ENCODE measurements at places on chromosomes 3 and 15.

- no peak for DNase-seq
Measured at GRCh38 chr3:112020674-112021085, 13.9 kb upstream of the TMPRSS7 start.

DNA sequence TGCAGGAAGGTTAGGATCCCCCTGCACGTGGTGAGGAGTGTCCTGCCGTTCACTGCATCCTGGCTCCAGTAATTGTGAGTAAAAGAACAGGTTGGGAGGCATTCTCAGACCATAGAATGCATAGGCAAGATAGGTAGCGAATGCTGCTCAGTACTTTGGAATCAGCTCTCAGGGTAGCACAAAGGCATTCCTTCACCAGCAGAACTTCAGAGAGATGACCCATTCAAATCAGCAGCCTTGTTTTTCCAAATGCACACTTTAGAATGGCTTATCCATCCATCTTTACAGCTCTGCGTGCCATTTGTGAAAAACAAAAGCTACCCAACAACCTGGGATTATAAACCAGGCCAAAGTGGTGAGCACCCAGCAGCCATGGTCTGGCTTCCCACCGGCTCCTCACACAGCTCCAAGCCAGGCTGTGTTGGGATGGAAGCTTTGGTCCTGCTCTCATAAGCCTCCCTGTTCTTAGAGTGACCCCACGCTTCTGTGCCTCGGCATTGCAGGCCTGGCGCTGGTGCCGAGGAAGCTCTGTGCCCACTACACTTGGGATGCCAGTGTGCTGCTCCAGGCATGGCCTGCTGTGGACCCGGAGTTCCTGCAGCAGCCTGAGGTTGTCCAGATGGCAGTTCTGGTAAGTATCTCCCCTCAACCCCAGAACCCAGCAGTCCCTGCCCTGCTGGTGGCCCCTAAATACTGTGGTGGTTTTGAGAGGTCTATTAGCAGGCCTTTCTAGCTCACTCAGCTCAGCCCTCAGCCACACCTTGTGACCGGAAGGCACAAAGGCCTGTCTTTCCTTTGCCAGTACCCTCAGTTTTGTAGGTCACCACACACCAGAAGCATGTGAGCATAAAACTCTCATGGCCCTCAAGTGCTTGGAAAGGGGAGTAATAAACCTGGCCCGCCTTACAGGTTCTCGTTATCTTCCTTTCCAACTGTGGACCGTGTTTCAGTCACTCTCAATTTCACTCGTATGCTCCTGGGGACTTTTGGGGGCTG is 52.9 kb upstream of the LIMD1 start:
- no peak for DNase-seq

DNA sequence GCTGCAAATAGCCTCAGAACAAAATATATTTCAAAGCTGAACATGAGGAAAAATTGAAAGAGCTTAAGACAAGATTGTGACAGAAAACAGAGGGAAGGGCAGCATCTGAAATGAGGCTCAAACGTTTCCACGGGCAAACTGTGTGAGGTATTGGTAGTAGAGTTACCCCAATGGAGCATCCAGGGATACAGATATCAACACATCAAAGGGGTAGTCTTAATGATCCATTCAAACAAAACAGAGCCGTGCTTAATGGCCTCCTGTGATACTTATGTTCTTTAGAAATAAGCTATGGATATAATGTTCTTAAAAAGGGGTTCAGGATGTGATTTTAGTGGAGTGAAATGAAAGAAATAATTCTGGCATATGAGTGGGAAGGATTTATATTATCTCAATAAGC is 430.3 kb upstream of the PDZRN3 start:
- no peak for DNase-seq

- peak; percentile 52 for DNase-seq
Measured at GRCh38 chr3:149340310-149340933, 7.0 kb upstream of the TM4SF18 start.

DNA sequence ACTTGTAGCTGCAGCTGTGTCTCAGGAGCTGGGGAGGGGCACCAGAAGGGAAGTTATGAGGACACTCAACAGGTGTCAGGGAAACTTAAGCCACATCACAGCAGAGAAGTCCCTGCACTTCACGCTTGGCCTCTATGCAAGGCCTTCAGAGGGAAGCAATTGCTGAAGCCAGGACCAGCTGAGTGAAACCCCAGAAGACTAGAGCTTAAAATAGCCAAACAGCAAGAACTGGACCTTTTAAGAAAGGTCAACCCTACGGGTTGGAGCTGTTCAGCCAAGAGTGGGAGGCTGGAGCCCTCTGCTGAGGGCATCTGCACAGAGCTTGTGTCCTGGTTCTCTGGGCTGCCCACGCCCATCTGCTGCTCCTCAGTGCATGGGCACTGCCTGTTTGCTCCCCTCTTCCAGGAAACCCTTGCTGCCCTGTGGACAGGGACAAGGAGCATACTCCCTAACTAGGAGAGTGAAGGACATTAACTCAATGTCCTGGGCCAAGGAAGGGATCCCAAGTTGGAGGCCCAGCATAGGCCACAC is 3.9 kb upstream of the GRAMD2A start:
- no peak for DNase-seq

- no peak for DNase-seq
Measured at GRCh38 chr15:27806396-27806795, 292.7 kb downstream of the OCA2 start.

DNA sequence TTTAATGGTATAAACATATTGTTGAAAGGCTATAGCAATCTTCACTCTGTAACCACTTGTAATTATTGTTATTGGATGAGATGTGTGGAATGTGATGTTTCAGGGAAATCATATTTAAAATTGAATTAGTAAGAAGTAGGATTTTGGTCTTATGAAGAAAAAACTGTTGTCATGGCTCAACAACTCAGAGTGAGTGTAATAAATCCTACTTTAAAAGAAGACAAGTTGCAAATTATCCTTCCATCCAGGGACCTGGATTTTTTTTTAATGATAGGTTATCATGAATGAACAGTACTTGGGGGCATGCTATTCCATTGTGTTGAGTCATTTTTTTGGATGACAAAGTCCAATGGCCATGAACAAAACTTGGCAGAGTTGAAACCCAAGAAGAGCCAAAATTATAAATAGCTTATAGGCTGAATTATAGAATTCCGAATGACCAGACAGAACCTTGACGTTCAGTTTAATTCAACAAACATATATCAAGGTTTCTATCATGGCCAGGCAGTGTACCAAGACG is 625.5 kb upstream of the ZNF717 start:
- DNase-seq: no peak

GRCh38 chr15:68316061-68316804 is 38.7 kb downstream of the FEM1B start:
- DNase-seq: no peak

- no peak for DNase-seq
Measured at GRCh38 chr3:120451272-120451761, 525 bp upstream of the FSTL1 start.

DNA sequence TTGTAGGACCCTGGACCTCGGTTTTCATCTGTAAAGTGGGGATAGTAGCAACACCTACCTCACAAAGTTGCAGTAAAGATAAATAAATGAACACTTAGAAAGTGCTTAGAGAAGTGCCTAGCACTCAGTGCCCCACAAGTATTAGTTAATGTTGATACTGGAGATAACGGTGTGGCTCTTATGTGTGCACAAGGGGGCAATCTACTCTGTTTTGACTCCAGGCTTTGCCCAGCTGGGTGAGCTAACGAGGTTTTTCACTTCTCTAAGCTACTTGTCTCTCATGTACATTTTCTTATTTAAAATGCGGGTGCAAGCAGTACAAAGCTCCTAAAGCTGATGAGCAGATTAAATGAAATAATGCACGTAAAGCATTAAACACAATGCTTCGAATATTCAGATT is 193.5 kb upstream of the ICE2 start:
- DNase-seq: no peak

DNA sequence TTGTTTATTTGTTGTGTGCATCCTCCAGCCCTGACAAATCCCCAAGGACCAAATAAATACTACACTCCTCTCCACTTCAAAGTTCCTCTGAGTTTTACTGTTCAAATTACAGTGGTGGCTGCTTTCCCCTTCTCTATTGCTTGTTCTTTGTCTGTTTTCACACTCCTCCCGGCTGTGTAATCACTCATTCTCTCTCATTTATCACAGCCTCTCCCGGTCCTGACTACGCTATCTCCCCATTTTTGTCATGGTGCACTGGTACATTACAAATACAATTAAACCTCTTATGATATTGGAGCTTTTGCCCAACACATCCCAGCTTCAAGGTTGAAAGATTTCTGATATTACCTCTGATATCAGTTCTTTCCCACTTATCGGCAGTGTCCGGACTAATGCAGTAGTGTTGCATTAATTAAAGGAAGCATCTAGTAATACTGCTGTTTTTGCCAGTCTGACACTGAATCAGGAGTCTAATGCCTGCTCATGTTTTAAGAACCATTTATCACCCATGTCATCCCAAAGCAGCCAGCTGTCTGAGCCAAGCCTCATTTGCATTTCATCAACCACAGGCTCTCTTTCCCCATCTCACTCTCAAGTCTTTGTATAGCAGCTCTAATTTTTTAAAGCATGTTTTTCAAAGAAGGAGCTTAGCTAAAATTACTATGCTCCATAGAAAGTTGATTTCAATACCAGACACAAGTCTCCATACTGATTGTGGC is 740.5 kb downstream of the ROBO2 start:
- no peak for DNase-seq

GRCh38 chr3:73955494-73956070 is 330.8 kb upstream of the PDZRN3 start:
- peak; percentile 43 for DNase-seq

DNA sequence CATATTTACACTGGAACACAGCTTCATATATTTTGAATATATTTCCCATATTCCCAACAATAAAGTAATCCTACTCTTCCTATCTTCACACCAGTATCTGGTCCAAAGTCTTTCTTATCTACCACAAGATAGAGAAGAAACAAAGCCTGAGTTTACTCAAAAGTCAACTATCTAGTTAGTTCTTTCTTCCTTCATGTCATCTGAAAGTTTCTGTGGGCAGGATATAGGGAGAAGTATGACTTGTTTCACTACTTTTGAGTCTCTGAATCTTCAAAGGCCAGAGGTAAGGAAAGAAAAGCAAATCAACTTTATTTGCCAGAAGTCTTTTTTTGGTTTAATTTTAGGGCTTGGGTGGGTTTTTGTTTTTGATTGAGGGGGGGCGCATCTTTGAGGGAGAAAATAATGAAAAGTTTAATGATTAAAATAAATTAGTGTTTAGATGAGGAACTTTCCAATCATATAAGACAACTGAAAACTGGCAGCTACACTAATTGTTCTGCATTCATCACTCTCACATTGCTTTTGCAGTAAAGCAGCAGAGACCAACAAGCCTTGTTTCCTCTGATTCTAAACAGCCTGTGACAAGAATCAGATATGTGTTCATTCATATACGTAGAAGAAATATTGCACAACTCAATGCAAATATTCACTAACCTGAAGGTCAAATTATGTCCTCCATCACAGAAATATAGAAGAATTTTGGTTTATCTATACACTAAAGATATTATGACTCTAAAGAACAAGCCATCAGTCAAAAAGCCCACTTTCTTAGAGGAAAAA is 421.4 kb downstream of the SHQ1 start:
- no peak for DNase-seq

DNA sequence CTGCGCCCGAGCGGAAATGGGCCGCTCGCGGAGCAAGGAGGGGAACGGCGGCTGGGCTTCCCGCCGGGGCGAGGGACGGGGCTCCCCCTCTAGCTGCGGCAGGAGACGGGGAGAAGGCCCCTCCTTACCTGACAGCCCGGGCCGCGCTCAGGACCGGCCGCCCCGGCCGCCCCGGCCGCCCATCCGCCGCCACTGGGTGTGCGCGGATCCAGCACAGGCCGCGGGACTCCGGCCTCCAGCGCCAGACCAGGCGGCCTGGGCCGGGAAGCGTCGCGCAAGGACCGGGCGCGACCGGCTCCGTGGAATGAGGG is 296 bp downstream of the TPRA1 start:
- no peak for DNase-seq

DNA sequence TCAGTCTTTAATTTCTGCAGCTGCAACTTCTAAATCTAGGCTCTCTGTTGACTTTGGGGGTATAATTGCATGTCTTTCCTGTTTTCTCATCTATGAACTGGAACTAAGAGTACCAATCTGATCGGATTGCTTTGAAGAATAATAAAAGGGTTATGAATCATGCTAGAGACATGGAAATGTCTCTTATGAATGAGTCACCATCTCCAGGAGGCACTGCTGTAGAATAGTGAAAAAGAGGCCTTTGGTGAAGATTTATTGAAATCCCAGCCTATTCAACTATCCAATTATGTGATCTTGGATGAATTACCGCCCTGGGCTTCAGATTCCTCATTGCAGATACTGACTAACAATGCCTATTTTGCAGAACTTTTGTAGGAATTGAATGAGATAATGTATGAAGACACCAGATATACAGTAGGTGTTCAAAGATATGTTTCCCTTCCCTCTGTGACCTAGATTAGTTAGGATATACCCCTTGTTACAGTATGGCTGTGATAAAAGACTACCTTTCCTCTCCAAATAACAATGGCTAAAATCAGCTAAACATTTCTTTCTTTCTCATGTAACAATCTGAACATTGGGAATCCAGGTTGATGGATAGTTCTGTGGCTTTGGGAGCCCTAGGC is 11.5 kb upstream of the CMTM8 start:
- DNase-seq: no peak

DNA sequence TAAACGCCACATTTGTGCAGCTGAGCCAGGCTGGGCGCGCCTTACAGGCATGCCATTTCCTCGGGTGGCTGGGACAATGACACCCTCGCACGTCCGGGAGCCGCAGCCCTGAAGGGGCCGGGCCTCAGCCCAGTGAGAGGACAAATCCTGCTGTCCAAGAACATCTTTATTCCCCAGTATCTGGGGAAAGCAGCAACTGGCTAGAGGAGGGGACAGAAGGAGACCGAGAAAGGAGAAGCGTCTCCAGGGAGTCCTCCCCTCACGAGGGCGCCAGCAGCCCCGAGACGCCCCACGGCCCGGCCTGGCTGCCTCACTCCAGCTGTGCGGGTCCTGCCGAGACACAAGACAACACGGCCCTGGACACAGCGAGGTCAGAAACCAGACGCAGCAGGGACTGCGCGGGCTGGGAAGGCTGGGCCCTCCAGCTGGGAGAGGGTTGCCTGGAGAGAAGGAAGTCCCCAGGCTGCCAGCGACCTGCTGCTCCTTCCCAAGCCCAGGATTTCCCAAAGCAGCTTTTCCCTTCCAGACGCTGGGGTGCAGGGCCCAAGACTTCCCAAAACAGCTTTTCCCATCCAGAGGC is 130.2 kb downstream of the CHSY1 start:
- no peak for DNase-seq

All from NCI-H1105 (cell line).